ENCODE measurements at places on chromosomes 7 and 10.

- no peak for DNase-seq
Observed at GRCh38 chr7:32347244-32347828, 142.8 kb downstream of the LSM5 start.

- no peak for DNase-seq
Observed at GRCh38 chr7:70720191-70720873, 411.6 kb upstream of the GALNT17 start.

GRCh38 chr7:23334482-23335056 lies 35.4 kb downstream of the MALSU1 start:
- DNase-seq: peak; percentile 98

DNA sequence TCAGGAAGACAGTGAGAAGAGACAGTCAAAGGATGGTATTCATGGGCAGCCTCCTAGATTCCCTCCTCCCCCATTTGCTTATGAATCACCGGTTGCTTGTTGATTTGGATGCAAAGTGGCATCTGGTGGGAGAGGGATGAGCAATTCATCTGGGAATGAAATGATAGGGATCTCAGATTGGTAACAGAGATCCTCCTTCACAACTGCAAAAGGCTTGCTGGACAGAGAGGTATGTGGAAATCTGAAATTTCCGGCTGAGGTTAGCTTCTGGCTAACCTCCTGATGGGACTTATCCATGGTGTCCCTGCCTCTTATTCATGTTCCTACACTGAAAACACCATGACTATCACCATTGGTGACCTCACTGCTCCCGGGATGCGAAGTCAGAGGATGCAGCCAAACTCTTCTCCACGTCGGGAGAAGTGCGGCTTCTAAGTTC lies 48.4 kb upstream of the PODXL start:
- peak; percentile 89 for DNase-seq

DNA sequence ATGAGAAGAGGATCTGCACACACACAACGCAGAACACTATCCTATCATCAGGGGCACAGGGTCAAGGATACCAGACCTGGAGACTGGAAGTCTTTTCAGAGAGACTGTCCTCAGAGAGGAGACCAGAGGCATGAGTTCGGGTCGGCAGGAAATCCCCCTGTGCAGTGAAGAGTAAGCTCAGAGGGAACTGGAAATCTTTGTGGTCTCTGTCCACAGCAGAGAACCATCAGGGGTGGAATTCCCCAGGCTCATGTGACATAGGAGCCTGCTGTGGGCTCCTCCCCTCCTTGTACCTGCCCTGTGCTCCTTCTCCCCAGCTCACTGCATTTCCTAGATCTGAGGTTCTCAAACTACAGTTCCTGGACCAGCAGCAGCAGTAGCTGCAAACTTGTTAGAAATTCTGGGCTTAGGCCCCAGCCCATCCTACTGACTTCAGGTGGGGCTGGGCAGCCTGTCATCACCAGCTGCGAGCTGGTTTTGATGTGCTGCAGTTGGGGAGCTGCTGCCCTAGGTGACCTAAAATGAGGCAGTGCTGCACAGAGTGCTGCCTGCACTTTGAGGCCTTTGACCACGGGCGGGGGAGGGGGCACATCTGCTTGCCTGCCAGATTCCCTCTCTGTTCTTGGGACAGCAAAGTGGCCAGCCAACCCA lies 2.4 kb downstream of the ZMIZ2 start:
- DNase-seq: no peak

All from fibroblast of skin of abdomen (primary cell).